ENCODE measurements at places on chromosomes 13 and 19.

- DNase-seq, result no peak
These were observed 7.6 kb upstream of the CABP5 start for GRCh38 chr19:48051335-48052033.

GRCh38 chr13:108609353-108609752 is 20.1 kb upstream of the MYO16 start:
- no peak for DNase-seq

DNA sequence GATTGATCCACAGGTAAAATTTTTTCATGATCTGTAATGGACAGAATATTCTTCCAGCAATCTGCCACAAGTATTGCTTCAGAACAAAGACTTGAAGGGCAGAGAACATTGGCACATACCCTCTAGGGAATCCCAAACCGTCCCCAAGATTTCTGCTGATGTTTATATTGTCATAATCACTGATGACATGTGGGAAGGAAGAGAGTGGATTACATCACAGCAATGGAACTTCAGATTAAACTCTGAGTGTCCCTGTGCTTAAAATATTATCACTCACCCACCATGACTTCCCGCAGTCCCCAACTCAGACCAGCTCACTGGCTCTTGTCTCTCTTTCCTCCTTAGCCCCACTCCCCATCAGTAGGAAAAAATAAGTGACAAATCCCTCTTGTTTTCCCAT is 8.5 kb upstream of the TPT1 start:
- peak; percentile 76 for DNase-seq

- DNase-seq, result no peak
These were observed 48.8 kb upstream of the CHST8 start for GRCh38 chr19:33572929-33573328.

GRCh38 chr19:4844348-4845179 is 13.1 kb upstream of the TICAM1 start:
- DNase-seq, result no peak

DNA sequence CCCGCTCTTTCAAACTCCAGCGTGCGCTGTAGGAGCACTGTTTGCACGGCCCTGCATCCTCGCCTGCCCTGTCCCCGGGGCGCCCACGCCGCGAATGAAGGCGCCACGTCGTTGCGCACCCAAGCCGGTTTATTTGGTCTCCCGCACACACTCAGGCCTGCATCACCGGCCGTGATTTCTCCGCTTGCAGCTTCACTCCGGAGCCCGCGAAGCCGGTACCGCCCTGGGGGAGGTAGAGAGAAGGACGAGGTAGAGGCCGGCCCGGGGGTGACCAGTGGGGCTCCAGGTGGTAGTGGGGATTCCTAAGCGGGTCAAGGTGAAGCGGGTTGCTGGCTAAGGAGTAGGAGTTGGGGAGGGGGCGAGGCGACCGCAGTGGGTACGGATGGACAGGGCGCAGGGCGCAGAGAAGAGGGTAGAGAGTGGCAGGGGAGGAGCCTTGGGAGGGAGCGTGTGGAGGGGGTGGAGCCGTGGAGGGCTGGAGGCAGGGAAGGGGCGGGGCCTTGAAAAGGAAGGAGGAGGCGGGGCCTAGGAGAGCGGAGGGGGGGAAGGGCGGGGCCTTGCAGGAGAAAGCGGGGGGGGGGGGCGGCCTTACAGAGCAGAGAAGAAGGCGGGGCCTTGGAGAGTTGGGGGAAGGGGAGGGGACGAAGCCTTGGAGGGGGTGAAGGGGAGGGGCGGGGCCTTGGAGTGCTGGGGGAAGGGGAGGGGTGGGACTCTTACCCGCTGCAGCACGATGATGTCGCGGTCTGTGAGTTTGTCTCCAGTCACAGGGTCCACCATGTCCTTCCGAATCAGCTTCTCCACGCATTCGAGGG is 24.6 kb downstream of the NOSIP start:
- no peak for DNase-seq

- no peak for DNase-seq
These were observed 233.4 kb downstream of the KCNRG start for GRCh38 chr13:50248516-50249143.

- no peak for DNase-seq
These were observed 44.5 kb downstream of the GAS6 start for GRCh38 chr13:113819341-113819730.

Measured in GF-D8 (cell line).